Dorsolateral prefrontal cortex (tissue), 122 donors: ENCODE measurements at places on chromosomes 12 and 14. TPM values are rescaled to one million over a fixed set of nuclear protein-coding genes. Genes with fewer than 3 reads are reported as not detected.

POTEM gene
- total RNA-seq: not detected

HOTAIR gene
- total RNA-seq: not detected

KIF5A gene
- total RNA-seq: 1,085 TPM

TAMALIN gene
- total RNA-seq: 66.3 TPM

GLIPR1L2 gene
- 3.8 TPM for total RNA-seq

SLC2A14 gene
- 0.49 TPM for total RNA-seq
